ENCODE measurements at places on chromosomes 13 and 19.

DNA sequence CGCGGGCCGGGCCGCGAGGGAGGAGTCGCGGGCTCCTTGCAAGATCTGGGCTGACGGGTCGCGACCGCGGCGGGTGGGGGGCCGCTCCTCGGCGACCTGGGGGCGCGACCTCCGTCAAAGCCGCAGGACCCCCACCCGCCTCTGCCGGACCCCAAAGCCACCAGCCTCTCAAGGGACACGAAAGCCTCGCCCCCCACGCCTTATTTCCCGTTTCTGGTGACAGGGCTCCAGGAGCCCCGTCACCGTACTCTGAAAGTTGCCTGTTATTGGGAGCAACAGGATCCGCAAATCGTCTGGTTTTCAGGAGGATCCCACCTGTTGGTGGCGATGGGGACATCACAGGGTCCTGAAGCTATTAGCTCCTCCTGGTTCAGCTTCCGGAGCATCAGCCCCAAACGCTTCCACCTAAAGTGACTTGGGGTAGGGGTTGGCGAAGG is 530 bp downstream of the MAU2 start:
- no peak for DNase-seq

- DNase-seq = no peak
Observed at GRCh38 chr19:55484593-55485438, at the start of gene NAT14. Gene NAT14 (plus strand): TSS chr19:55485188. CDS start chr19:55485709, 521 bp downstream.

- no peak for DNase-seq
Observed at GRCh38 chr19:4295972-4296771, 6.0 kb downstream of the TMIGD2 start.

DNA sequence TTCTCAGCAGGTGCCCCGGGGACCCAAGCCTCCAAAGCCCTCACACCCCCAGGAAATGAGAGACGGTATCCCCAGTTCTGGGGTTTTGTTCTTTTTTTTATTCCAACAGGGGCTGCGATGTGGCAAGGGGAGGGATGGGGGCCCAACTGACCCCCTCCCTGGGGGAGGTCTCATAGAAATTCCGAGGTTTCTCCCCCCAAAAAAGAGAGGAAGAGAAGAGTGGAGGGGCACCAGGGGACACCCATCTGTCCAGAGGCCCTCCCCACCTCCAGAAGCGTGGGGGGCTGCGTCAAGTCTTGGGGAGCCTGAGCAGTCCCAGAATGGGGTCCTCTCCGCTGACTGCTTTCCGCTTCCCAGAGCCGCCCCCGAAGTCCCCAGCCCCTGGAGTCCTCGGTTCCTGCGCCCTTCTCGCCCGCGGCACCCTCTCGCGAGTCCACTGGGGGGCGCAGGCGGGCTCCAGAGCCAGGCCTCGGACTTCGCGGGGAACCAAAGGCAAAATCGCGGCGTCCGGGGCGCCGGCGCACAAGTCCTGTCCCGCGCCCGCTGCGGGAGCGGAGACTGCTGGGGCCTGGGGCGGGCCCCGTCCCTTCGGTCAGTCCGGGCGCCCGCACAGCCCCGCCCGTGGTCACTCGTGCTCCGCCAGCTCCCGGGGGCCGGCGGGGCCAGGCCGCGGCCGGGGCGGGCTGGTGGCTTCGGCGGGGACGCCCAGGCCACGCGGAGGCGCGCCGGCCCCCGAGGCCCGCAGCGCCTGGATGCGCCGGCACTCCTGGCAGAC is 4.4 kb upstream of the ATP1A3 start:
- DNase-seq = no peak

DNA sequence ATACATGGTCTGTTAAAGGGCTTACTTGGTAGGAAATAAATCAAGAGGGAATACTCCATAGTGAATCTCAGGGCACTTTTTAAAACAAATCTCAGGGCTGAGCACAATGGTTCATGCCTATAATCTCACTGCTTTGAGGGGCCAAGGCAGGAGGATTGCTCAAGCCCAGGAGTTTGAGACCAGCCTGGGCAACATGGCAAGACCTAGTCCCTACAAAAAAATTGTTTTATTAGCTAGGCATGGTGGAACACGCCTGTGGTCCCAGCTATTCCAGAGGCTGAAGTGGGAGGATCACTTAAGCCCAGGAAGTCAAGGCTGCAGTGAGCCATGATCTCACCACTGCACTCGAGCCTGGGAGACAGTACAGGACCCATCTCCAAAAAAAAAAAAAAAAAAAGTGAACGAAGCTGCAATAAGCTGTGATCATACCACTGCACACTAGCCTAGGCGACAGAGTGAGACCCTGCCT is 25.2 kb downstream of the ABCC4 start:
- DNase-seq = no peak

GRCh38 chr13:99894840-99895443 is 76.6 kb downstream of the ZIC5 start:
- DNase-seq = no peak
